Ammon's horn (tissue), 1 donor: ENCODE measurements at places on chromosomes 1 and 21.

DNA sequence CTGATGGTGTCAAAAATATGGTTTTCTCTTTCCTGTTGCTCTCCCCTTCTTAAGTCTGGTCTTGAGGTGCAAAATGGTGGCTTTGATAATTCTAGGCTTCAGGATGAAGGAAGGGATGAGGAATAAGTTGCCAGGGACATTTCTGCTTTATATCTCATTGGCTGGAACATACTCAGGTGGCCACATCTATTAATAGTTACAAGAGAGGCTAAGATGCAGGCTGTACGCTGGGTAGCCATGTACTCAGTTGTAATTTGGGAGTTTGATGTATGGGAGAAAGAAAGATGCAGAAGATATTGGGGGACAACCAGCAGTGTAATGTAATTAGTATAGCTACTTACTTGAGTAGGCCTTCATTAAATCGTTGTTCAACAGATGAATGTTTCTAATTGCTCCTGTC is 25.2 kb downstream of the PRKAA2 start:
- DNase-seq = no peak

GRCh38 chr1:54253480-54253879 is 53.5 kb downstream of the MRPL37 start:
- no peak for DNase-seq

DNA sequence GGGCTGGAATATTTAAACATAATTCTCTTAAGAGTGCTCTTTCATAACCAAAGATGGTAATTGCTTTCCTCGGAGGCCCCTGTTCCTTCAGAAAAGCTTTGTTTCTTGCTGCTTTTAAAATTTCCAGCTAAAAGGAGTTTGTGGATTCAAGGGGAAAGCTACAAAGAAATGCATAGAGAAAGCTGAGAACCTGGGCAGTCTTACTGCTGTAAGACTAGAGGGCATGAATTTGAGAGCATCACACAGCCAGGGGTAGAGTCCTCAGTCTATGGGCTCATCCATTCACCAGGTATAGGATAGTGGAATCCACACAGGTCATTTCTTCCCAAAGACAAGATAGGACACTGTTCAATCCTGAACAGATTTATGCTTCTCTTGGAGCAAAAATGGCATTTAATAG is 186.3 kb upstream of the PLD5 start:
- DNase-seq = no peak

GRCh38 chr1:67704351-67704750 is 19.4 kb downstream of the GADD45A start:
- no peak for DNase-seq

DNA sequence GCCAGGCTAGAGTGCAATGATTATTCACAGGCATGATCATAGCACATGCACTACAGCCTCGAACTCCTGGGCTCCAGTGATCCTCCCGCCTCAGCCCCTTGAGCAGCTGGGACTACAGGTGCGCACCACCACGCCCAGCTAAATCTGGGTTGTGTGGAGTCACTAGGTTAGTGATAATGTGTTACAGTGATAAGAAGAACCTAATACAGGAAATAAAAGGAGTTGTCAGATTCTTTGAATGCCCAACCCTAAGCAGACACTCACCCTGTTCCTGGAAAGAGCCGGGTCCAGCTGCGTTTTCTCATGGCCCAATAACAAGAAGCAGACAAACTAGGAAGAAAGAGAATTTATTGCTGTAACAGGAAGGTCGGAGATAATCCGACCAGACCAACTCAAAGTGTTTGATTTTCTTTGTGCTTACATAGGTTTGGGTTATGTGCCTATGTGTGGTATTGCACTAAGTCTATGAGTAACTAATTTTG is 8.8 kb downstream of the IFNGR2 start:
- DNase-seq = no peak
